ENCODE measurements at places on chromosomes 16 and 17.

DNA sequence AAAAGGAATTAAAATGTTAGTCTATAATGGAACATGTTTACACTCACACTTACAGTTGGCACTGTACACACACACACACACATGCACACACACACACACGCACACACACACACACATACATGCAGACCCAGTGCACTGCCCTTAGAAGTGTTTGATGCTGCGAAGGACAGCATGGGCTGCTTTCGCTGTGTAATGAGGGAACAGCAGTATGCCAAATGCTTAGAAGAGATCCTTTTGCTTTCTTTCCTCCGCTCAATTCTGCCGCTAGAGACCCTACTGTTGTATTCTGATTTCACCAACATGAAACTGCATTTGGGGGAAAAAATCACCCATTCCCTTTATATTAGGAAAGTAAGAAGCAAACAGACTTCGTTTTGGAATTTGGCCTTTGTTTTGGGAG, 217.9 kb downstream of the ENGASE start:
- no peak for DNase-seq

GRCh38 chr16:10951026-10951425, 6.7 kb downstream of the CLEC16A start:
- DNase-seq: no peak

GRCh38 chr17:43817826-43818225, 15.1 kb downstream of the MPP3 start:
- no peak for DNase-seq

DNA sequence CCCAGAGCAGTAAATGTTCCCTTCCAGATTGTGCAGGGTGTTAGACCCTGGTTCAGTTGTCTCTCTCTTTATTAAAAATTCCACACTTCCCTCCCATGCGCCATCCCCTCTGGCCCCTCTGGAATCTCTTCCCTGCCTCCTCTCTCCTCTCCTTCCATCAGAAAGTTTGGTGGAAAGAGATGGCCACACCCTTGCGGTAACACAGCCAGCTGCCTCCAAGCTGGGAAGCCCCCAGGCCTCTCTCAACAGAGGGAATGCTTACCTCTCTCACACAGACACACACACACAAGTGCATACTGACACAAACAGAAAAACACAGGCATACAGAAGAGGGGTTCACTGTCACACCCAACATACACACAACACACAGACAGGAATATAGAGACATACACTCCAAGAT, 220.5 kb downstream of the C16orf78 start:
- no peak for DNase-seq

- DNase-seq: no peak
These were observed 48.0 kb upstream of the METRNL start for GRCh38 chr17:83031321-83031945.

GRCh38 chr16:1169285-1170075, 16.6 kb downstream of the CACNA1H start:
- DNase-seq: no peak

DNA sequence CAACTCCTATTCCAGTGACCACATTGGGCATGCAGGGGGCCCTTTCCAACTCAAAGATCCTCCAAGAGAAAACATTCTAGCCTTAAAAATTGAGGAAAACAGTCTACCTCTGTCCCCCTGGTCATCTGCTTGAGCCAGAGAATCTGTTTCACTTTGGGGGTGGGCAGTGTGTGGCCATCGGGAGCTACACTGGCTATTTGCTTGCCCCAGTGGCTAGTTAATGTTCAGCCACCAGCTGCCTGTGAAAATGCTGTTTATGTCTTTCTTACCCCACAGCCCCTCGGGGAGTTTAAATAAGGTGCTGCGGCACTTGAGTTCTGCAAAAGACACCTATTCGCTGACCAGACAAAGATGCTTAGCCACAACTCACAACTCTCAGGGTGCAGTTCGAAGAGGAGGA, 43.4 kb downstream of the GNAO1 start:
- DNase-seq: no peak

GRCh38 chr16:84888450-84888849, 68.7 kb downstream of the CRISPLD2 start:
- DNase-seq: no peak

DNA sequence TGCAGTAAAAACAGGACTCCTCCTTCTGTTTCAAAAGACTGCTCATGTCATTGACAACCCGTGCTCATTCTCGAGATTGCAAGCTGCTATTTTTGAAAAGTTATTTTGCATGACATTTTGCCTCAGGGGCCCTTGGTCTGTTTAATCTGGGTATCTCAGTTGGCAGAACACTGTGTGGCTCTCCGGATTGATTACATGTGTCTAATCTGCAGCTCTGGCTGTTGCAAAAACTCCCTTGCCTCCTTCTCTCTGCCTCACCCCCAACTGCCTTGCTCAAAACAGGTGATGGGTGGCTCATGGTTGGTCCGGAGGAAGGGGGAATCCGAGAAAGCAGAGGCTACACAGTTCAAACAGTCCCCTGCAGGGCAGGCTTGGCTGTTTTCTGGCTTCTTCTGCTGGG, 25.3 kb downstream of the GINS3 start:
- no peak for DNase-seq

All from activated CD4-positive, alpha-beta T cell treated with anti-CD3 and anti-CD28 coated beads for 36 hours (primary cell).